ENCODE measurements at places on chromosomes 13 and 19.

GRCh38 chr19:4366666-4367335 is 23.4 kb downstream of the MPND start:
- no peak for DNase-seq

DNA sequence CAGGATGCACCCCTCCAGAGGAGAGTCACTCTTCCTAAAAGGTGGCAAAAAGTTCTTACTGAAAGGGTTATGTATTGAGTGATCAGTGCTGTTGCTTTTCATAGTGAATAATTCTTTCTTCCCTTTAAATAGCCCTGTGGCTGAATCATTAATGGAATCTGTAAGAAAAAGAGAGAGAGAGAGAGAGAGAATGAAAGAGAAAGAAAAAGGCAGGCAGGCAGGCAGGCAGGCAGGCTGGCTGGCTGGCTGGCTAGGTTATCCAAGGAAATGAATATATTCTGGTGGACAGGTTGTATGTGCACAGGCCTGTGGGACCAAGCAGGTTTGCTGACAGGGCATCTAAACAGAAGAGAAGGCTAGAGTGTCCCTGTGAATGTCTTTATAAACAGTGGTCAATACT is 100.5 kb downstream of the DLEU7 start:
- no peak for DNase-seq

DNA sequence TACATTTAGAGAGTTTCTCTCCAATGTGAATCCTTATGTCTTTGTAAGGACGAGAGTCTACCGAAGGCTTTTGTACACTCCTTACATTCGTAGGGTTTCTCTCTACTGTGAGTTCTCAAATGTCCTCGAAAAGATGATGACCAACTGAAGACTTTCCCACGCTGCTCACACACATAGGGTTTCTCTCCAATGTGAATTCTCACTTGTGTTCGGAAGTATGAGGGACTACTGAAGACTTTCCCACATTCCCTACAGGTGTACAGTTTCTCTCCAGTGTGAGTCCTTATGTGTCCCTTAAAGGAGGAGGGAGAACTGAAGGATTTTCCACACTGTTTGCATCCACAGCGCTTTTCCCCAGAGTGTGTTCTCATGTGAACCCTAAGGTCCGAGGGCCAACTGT is 4.0 kb upstream of the ZNF57 start:
- no peak for DNase-seq

DNA sequence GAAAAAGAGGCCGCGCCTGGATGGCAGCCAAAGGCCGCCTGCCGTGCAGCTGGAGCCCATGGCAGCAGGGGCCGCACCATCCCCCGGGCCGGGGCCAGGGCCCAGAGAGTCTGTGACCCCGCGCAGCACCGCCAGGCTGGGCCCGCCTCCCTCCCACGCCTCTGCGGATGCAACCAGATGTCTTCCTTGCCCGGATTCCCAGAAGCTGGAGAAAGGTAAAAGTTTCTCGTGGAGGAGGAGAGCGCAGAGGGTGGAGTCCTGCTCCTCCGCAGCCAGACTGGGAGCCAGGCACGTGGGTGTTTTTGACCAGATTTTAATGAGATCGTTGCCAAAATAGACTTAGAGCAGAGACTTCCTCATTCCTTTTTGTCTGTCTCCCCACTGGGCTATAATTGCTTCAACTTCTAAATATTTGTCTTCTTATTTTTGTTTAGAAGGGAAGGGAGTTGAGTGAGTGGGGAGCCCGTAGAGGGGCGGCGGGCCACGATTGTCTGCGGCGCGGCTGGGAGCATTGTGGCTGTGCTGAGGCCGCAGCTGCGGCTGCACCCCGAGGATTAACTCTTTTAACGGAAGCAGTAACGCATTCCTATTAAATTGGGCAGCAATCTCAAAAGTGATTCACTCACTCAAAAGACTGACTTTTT is 22.8 kb upstream of the NDUFS7 start:
- DNase-seq: no peak

- DNase-seq: no peak
Observed at GRCh38 chr19:46863818-46864629, 3.2 kb downstream of the ARHGAP35 start.

DNA sequence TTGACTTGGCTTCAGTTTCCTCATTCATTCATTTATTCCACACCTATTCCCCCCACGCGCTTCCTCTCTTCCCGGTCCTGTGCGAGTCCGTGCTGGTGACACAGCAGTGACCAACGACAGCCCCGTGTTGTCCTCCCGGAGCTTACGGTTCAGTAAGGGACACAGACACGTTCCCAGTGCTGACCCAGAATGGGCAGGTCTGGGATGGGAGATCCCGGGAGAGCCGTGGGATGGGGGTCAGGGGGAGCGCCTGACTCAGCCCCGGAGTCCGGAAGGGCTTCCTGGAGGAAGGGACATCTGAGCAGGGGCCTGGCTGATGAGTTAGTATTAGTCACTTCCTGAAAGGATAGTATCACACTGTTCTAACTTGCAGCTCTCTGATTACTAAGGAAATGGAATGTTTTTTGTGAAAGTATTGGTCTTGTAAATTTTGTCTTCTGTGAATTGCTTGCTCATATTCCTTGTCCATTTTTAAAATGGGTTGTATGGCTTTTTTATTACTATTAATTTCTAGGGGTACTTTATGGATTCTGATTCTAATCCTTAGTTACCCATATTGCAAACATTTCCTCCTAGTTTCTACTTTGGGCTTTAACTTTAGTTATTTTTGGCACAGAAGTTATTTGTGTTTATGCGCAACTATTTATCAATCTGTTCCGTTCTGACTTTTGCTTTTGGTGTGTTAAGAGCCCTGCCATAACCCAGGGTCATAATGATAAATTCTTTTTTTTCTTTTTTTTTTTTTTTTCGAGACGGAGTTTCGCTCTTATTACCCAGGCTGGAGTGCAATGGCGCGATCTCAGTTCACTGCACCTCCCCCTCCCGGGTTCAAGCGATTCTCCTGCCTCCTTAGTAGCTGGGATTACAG is 708 bp upstream of the ERCC1 start:
- DNase-seq: peak; percentile 68

- no peak for DNase-seq
Observed at GRCh38 chr19:57546513-57546912, 13.2 kb downstream of the ZNF550 start.

- DNase-seq: no peak
Observed at GRCh38 chr19:29969891-29970290, 27.9 kb downstream of the URI1 start.

GRCh38 chr19:35320065-35320713 is 8.8 kb upstream of the CD22 start:
- DNase-seq: no peak

GRCh38 chr13:51549593-51549992 is 34.7 kb upstream of the WDFY2 start:
- DNase-seq: no peak

- no peak for DNase-seq
Observed at GRCh38 chr13:46587807-46588418, 34.9 kb downstream of the LRCH1 start.

GRCh38 chr19:19628501-19629134 is 598 bp upstream of the LPAR2 start:
- peak; percentile 57 for DNase-seq

- no peak for DNase-seq
Observed at GRCh38 chr13:61546911-61547310, 131.3 kb upstream of the PCDH20 start.

DNA sequence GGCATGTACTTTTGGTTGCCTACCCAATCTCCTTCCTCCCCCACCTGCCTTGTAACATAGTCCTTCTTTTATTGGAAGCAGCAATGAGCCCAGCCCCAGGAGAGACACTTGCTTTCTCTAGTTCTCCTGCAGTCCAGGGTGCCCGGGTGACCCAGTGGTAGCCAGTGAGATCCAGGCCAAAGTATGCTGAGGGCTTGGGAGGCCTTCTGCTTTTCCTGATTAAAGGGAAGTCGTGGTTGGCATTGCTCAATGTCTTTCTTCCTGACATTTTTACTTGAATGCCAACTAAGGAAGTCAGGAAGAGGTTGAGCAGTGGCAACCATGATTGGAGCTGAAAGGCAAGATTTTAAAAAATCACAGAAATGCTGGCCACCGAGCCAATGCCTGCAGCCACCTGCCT is 25.7 kb downstream of the CNMD start:
- no peak for DNase-seq

- DNase-seq: no peak
Observed at GRCh38 chr13:50449465-50449864, 394.0 kb downstream of the DLEU7 start.

GRCh38 chr19:2097886-2098327 is 1.2 kb downstream of the IZUMO4 start:
- DNase-seq: no peak

DNA sequence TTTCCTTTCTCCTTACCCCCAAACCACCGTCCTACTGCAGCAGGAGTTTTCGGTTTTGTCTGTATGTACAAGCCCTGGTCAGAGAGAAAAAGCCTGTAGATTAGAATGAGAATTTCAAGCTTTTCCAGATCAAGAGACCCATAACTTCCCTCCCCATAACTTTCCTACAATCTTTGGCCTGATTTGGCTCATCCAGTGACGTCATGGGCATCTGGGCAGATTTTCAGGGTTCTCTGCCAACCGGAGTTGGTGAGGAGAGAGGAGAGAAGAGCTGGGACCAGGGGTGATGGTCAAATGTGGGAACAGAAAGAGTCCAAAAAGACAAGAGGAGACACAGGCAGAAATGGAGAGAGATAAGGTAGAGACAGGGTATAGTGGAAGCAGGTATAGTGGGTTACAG is 10.5 kb downstream of the IZUMO2 start:
- DNase-seq: no peak

DNA sequence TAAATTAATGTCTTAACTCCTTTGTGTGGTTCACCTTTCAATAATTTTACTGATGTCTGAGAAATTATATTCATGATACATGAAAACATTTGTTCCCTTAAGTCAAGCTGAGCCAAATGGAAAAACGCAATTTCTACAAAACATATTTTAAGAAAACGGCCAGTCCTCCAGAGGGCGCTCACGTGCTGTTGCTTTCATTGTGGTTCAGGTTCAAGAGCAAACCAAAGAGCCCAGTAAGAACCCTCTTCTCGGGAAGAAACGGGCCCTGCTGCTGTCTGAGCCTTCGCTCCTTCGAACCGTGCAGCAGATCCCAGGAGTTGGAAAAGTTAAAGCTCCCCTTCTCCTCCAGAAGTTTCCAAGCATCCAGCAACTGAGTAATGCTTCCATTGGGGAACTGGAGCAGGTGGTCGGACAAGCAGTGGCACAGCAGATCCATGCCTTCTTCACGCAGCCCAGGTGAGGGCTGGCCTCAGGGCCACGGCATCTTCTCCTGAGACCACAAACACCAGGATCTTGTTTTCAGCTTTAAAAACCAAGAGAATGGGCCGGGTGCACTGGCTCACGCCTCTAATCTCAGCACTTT is 4.3 kb downstream of the FAAP24 start:
- DNase-seq: no peak

- DNase-seq: no peak
Observed at GRCh38 chr19:7461841-7462629, 26.8 kb downstream of the PEX11G start.

DNA sequence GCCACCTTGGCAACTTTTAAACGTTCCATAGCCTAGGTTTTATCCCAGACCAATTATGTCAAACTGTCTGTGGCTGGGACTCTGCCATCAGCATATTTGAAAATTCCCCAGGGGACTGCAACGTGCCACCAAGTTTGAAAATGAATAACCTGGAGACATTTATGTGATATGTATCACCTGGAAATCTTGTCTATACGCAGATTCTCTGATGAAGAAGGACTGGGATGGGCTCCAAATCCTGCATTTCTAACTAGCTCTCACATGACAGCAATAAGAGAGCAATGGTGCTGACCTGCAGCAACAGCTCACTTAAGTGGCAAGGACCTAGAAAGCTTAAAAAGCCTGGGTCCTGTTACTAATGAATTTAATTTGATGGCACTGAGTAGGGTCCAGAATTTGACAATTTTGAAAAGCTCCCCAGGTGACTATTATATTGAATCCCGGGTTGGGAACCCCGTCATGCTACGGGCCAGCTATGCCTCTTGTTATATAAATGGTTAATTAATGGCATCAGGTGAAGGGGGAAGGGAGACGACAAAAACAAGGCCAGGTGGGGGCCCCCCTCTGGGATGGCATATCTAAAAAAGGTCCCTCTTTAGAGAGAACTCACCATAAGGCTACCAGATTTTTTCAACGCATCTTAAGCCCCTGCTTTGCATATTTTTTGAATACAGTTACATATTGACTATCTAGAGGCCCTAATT is 213.7 kb downstream of the ZIC5 start:
- no peak for DNase-seq

GRCh38 chr19:58033741-58034476 is at the start of gene ZSCAN1:
Gene ZSCAN1, plus strand, starts transcription at chr19:58034025. Its CDS starts 3,812 bp downstream, at chr19:58037837.
- DNase-seq: no peak

GRCh38 chr13:113976711-113977684 is 3.1 kb upstream of the C13orf46 start:
- DNase-seq: no peak
